ENCODE measurements at places on chromosomes 16 and 17. TPM values are rescaled to one million over a fixed set of nuclear protein-coding genes. Genes with fewer than 3 reads are reported as not detected.

Gene MYH2
- not detected for total RNA-seq

Gene ATP6V0C
- 107 TPM for total RNA-seq

GRCh38 chr17:68903286-68903685 lies 51.9 kb downstream of the ABCA8 start:
- no peaks in the 10 kb centered on the region for H3K27me3 ChIP-seq
- H3K36me3 ChIP-seq: no peaks in the 10 kb centered on the region
- no peak overlapping the region for H3K4me3 ChIP-seq

GRCh38 chr17:13756763-13757162 lies 155.0 kb upstream of the HS3ST3A1 start:
- no peak overlapping the region for H3K27ac ChIP-seq
- H3K4me1 ChIP-seq: no peaks in the 10 kb centered on the region
- DNase-seq: no peak
- H3K4me3 ChIP-seq: no peak overlapping the region
- no peaks in the 10 kb centered on the region for H3K36me3 ChIP-seq

Gene ARL16
- total RNA-seq: 33.5 TPM

DNA sequence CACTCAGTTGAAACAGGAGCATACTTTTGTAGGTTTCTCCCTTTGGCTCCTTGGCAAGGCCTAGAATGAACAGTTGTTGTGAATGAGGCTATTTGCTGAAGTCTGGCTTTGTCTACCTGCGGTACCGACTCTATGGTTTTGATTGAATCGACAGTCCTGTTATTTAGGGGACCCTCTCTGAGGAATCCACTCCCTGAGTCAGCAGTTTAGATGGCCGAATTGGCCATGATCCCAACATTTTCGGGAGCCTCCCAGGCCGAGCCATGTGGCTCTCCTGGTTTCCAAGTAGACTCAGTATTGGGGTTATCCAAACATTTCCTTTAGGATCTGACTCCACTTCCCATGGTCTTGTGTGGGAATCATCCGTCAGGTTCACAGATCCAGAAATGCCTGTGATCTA lies 394.8 kb upstream of the MAF start:
- H3K27me3 ChIP-seq: no peaks in the 10 kb centered on the region
- H3K27ac ChIP-seq: no peak overlapping the region

- no peaks in the 10 kb centered on the region for H3K36me3 ChIP-seq
- H3K27ac ChIP-seq: no peak within 1 kb of the TSS
- peak; percentile 78 for DNase-seq
- H3K4me1 ChIP-seq: no peaks in the 10 kb centered on the region
Measured at GRCh38 chr17:40501499-40501911, at the start of gene TNS4. Gene TNS4, minus strand, starts transcription at chr17:40501623. Its CDS starts 5,198 bp downstream, at chr17:40496425.

Gene DPEP3
- not detected for total RNA-seq

GRCh38 chr16:89219365-89219764 lies 1.9 kb downstream of the ZNF778 start:
- DNase-seq: no peak
- no peaks in the 10 kb centered on the region for H3K27me3 ChIP-seq
- no peak overlapping the region for H3K4me3 ChIP-seq
- H3K36me3 ChIP-seq: no peaks in the 10 kb centered on the region

- no peaks in the 10 kb centered on the region for H3K27me3 ChIP-seq
- no peak for DNase-seq
- no peak overlapping the region for H3K27ac ChIP-seq
Measured at GRCh38 chr16:26826500-26826899, 240.2 kb upstream of the C16orf82 start.

Gene MGAT5B
- total RNA-seq: not detected

Gene KRTAP16-1
- not detected for total RNA-seq

DNA sequence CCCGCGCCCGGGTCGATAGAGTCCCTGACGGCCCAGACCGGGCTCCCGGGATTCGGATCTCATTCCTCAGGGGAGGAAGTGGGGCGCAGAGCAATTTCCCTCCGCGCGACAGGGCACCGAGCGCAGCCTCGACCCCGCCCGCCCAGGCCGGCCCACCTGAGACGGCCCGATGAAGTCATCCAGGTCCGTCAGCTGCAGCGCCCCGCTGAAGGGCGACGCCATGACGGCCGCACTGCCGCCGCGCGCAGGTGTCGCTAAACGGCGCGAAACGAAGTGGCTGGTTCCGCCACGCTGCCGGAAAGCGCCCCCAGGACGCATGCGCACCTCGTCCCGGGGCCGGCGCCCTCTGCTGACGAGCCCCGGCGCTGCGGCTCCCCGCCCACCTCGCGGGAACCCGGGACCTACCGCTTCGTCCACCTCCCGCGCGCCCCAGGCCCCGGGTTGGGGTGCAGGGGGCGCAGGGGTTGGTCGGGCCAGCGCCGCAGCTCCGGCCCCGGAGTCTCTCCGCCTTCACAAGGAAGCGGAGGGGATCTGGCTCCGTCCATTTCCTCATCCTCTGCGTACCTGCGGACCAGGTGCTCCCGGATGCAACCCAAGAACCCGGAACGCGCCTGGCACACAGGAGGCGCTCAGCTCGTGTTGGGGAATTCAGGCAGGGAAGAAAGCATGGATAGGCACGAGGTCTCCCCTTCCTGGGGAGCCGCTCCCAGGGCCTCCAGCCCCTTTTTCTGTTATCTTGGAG lies at the start of gene CIAO3:
Gene CIAO3, minus strand, starts transcription at position 234 of the 742 bp plus-strand sequence. Its CDS starts 12 bp downstream, at position 222.
- H3K36me3 ChIP-seq: no peaks in the 10 kb centered on the region
- peak within 1 kb of the TSS; percentile 95 for H3K4me3 ChIP-seq
- H3K4me1 ChIP-seq: peaks cover 2% of the 10 kb centered on the region
- DNase-seq: peak; percentile 93
- H3K27ac ChIP-seq: peak within 1 kb of the TSS; percentile 36
- H3K27me3 ChIP-seq: no peaks in the 10 kb centered on the region

GRCh38 chr17:27651411-27652345 lies 20.7 kb downstream of the LGALS9 start:
- DNase-seq: peak; percentile 57
- no peaks in the 10 kb centered on the region for H3K4me1 ChIP-seq
- no peak overlapping the region for H3K27ac ChIP-seq
- H3K4me3 ChIP-seq: no peak overlapping the region

DNA sequence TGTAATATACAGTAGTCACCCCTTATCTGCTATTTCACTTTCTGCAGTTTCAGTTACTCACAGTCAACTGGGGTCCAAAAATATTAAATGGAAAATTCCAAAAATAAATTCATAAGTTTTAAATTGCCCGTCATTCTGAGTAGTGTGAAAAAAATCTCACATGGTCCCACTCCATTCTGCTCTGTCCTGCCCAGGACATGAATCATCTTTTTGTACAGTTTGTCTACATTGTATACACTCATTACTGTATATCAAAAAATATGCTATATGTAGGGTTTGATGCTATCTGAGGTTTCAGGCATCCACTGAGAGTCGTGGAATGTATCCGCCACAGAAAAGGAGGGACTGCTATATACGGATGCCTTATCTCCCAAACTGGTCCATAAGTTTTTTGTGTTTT lies 16.0 kb upstream of the APPBP2 start:
- no peaks in the 10 kb centered on the region for H3K4me1 ChIP-seq
- H3K27ac ChIP-seq: no peak overlapping the region
- H3K27me3 ChIP-seq: no peaks in the 10 kb centered on the region
- H3K4me3 ChIP-seq: no peak overlapping the region
- DNase-seq: no peak

- no peak overlapping the region for H3K4me3 ChIP-seq
- no peak for DNase-seq
- no peaks in the 10 kb centered on the region for H3K36me3 ChIP-seq
- H3K27ac ChIP-seq: no peak overlapping the region
- no peaks in the 10 kb centered on the region for H3K27me3 ChIP-seq
- no peaks in the 10 kb centered on the region for H3K4me1 ChIP-seq
Measured at GRCh38 chr17:51374209-51374608, 113.9 kb downstream of the UTP18 start.

GRCh38 chr17:61294777-61295176 lies 104.9 kb upstream of the TBX2 start:
- no peaks in the 10 kb centered on the region for H3K4me1 ChIP-seq
- H3K27me3 ChIP-seq: no peaks in the 10 kb centered on the region
- no peak overlapping the region for H3K27ac ChIP-seq
- H3K4me3 ChIP-seq: no peak overlapping the region
- no peak for DNase-seq

- H3K27ac ChIP-seq: no peak overlapping the region
- no peaks in the 10 kb centered on the region for H3K27me3 ChIP-seq
- H3K4me1 ChIP-seq: no peaks in the 10 kb centered on the region
- no peak for DNase-seq
- H3K4me3 ChIP-seq: no peak overlapping the region
Measured at GRCh38 chr16:8278031-8278580, 312.2 kb downstream of the TMEM114 start.

DNA sequence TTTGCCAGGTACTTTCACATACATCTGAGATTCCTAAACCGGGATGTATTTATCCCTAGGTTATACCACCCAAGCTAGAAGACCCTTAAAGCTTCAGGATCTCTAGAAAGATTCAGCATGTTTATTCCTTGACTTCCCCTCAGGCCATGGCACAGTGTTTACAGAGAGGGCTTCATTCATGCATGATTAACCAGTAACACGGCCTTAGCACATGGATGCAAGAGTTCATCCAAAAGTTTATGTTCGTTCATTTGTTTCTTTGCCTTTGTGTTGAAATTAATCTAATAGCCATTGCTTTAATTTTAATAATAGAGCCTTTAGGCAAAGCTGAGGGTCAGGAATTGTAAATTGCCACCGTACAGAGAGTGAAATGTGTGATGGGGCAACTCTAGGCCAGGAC lies 13.8 kb downstream of the PCTP start:
- H3K4me3 ChIP-seq: no peak overlapping the region
- DNase-seq: no peak
- no peaks in the 10 kb centered on the region for H3K4me1 ChIP-seq
- no peak overlapping the region for H3K27ac ChIP-seq

DNA sequence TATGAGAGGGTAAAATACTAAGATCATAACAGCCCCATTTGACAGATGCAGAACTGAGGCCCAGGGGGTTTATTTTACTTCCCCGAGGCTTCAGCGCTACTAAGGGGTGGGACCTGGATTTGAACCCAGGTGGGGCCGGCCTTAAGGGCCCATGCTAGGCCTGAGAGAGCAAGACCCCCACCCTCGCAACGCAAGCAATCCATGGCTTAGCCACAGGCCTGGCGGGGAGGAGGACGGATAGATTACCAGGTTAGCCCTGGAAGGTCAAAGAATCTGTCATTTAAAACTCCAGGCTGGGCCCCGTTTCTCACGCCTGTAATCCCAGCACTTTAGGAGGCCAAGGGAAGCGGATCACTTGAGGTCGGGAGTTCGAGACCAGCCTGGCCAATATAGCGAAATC lies 1.9 kb upstream of the CDH3 start:
- H3K4me3 ChIP-seq: no peak overlapping the region
- H3K27me3 ChIP-seq: no peaks in the 10 kb centered on the region
- H3K36me3 ChIP-seq: no peaks in the 10 kb centered on the region
- H3K4me1 ChIP-seq: peaks cover 14% of the 10 kb centered on the region

Gene GRAPL
- 17.3 TPM for total RNA-seq

Gene CD300E
- not detected for total RNA-seq

GRCh38 chr16:50980666-50981065 lies 170.4 kb downstream of the SALL1 start:
- H3K27ac ChIP-seq: no peak overlapping the region
- H3K36me3 ChIP-seq: no peaks in the 10 kb centered on the region
- no peak for DNase-seq
- H3K4me3 ChIP-seq: no peak overlapping the region
- H3K4me1 ChIP-seq: no peaks in the 10 kb centered on the region

Gene KRT25
- total RNA-seq: not detected

DNA sequence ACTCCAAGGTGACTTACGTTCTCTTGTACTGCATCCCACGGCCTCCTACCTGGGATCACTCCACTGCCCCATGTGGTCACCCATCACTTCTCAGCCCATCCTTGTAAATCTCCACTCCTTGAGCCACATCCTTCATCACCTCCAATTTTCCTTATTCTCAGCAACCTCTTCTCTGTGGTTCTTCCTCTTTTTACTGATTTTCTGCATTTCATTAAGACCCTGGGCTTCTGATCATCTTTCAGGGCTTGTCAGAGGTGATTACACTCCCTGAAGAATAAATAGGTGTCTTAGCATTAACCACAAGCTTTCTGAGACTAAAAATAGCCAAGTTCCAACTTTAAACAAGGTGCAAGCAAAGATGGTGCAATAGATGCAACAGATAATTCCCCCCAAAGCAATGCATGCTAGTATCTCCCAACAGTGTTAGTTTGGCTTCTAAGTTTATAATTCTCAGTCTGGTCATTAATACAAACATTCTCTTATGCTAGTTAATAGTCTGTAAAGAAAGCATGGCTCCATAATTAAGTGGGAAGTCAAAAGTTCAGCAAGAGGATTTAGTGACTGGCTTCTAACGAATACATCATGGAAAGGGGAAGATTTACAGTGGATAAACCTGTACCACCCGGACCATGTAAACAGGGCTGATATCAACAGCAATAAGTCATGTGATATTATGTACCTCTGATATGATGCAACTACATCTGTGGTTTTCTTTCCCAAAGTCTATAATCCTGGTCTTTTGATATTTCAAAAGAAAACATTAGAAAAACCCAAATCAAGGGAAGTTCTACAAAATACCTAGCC lies 47.4 kb upstream of the FOXJ1 start:
- no peak overlapping the region for H3K4me3 ChIP-seq
- H3K36me3 ChIP-seq: no peaks in the 10 kb centered on the region
- no peaks in the 10 kb centered on the region for H3K27me3 ChIP-seq
- DNase-seq: no peak
- no peaks in the 10 kb centered on the region for H3K4me1 ChIP-seq

GRCh38 chr17:56119936-56120335 lies 33.3 kb upstream of the ANKFN1 start:
- no peak overlapping the region for H3K27ac ChIP-seq
- H3K36me3 ChIP-seq: no peaks in the 10 kb centered on the region
- DNase-seq: no peak
- H3K27me3 ChIP-seq: no peaks in the 10 kb centered on the region
- H3K4me1 ChIP-seq: no peaks in the 10 kb centered on the region

- no peaks in the 10 kb centered on the region for H3K4me1 ChIP-seq
- peak; percentile 20 for DNase-seq
- H3K27me3 ChIP-seq: no peaks in the 10 kb centered on the region
- peak overlapping the region; percentile 40 for H3K4me3 ChIP-seq
- no peaks in the 10 kb centered on the region for H3K36me3 ChIP-seq
Measured at GRCh38 chr17:47789611-47790561, 31.7 kb downstream of the OSBPL7 start.

GRCh38 chr17:35849469-35850348 lies 19.0 kb downstream of the HEATR9 start:
- DNase-seq: no peak
- no peak overlapping the region for H3K27ac ChIP-seq
- H3K36me3 ChIP-seq: no peaks in the 10 kb centered on the region
- H3K27me3 ChIP-seq: no peaks in the 10 kb centered on the region
- H3K4me1 ChIP-seq: no peaks in the 10 kb centered on the region

Gene ADORA2B
- 9.9 TPM for total RNA-seq

GRCh38 chr16:55325080-55325447 lies 1.1 kb downstream of the IRX6 start:
- peaks cover 11% of the 10 kb centered on the region for H3K27me3 ChIP-seq
- no peak overlapping the region for H3K27ac ChIP-seq
- H3K4me1 ChIP-seq: no peaks in the 10 kb centered on the region
- H3K36me3 ChIP-seq: no peaks in the 10 kb centered on the region
- DNase-seq: no peak

All from Peyer's patch (tissue), 4 donors.